Stimulated activated CD8-positive, alpha-beta memory T cell treated with anti-CD3 and anti-CD28 coated beads, Interleukin-4, amount 100 ng/mL, for 1 hour (primary cell): ENCODE measurements at places on chromosomes 3 and 15.

DNA sequence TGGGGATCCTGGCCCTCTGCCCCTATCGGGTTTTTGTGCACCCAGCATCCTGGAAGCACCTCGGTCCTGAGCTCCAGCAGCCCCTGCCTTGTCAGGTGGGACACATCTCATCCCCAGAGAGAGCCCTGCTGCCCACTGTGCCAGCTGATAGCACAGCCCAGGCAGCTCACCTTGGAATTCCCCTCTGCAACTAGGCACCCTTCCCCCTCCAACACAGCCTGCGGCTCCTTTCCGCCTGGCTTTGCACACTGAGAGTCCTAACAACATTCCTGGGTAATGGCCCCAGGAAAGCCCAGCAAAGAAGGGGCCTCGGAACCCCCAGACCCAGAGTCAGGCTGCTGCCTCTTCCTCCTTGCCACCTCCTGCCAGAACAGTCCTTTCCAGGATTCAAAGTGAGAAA, 5.9 kb downstream of the HCN4 start:
- DNase-seq, result no peak

GRCh38 chr15:92519709-92520108, 126.0 kb downstream of the ST8SIA2 start:
- no peak for DNase-seq

DNA sequence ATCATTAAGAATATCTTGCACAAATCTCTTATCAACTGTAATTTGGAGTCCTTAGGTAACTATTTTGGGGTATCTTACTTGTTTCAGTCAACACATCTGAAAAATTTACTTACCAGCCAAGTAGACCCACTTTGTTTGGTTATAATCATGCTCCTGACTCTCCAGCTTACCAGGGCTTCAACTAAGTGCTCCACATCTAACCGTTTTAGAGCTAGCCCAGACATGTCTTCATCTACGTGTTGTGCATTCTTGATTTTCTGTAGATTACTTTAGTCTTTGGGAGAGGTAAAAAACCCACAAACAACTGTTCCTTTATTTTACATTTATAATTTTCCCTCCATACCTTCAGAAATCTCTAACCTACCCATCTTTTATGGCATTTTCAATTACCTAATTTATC, 17.2 kb downstream of the EAF2 start:
- no peak for DNase-seq

DNA sequence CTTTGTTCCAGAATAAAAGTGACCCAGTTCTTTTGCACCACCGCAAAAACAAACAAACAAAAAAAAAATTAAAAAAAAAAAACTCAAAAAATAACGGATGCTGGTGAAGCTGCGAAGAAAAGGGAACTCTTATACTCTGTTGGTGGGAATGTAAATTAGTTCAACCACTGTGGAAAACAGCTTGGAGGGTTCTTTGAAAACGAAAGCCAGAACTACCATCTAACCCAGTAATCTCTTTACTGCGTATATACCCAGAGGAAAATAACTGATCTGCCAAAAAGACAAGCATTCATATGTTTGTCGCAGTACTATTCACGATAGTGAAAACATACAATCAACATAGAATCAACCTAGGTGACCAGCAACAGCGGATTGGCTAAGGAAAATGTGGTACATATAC, 298.9 kb upstream of the CBLB start:
- no peak for DNase-seq

DNA sequence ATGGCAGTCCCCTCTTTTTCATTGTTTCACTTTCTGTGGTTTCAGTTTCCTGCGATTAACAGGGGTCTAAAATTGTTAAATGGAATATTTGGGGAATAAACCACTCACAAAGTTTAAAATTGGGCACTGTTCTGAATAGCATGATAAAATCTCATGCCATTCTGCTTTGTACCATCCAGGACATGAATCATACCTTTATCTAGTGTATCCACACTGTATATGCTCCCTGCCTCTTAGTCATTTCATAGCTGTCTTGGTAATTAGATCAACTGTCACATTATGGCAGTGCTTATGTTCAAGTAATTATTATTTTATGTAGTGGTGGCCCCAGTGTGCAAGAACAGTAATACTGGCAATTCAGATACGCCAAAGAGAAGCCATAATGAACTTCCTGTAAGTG, 734.5 kb downstream of the ZPLD1 start:
- DNase-seq, result no peak

- no peak for DNase-seq
Measured at GRCh38 chr3:147414390-147415138, 5.4 kb downstream of the ZIC1 start.

GRCh38 chr3:156631323-156631722, 43.1 kb upstream of the TIPARP start:
- no peak for DNase-seq

DNA sequence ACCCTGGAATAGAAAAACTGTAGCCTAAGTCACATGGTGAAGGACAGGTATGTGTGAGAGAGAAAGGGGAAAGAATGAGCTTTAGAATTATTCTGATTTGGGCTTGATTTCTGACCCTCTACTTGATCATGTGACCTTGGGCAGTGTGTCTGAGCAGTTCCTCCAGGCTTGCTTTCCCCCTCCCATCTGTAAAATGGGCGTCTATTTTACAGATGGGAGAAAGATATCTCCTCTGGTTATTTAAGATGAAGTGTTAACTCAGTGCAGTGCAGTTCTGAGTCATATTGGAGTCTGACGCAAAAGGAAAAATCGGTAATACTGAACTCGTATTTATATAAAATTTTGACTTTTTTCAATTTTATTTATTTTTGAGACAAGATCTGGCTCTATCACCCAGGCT, 38.1 kb upstream of the LMOD3 start:
- no peak for DNase-seq

DNA sequence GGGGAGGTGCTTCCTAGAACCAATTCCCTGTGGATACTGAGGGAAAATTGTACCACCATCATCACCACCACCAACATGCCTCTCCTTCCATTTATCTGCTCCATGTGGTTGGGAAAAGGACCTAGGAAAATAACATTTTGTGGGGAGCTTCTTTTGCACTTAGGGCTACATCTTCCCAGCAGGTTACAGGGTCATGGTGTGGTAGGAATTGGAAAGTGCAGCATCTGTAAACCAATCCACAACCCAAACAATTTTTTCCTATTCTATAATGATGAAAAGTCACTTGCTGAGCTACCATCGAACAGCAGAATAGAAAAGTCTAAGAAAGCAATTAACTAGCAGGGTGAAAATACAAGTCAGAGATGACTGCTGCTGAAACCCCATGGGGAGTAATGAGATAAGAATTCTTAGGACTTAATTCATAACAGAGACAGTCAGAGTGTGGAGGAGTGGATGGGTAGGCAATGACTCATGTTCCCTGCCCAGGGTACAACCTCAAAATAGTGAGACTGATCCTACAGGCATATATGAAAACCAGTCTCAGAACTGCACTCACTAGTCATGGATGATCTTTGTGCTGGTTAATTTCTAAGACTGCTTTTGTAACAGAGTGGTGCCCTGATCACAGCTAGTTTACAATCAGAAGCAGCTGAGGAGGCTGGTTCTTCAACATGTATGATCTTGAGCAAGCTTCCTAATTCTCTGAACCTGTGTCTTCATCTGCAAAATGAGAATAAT, 38.1 kb upstream of the LEKR1 start:
- DNase-seq, result no peak

DNA sequence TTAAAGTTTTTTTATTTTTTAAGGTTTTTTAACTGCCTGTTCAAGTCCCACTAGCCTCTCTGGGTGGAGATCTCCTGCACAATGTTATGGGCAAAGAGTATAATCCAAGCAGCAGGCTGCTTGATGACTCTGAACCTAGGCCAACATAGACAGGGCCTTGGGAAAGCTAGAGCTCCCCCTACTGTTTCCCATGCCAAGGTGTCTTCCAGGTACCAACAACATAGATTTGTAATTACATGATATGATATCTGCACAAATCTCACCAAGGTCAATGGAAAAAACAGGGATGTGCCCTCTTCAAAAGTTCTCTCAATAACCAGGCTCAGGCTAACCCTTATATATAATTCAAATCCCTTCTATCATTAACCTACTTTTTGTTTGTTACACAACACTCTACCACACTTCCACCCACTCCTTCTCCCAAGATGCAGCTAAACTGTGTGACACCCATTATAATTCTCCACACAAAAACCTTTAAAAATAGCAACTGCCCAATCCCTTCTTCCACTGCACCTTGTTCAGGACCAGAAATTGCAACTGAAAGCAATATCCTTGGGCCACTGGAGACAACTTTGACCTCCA, 43.8 kb downstream of the RBM15B start:
- DNase-seq, result no peak

- DNase-seq, result no peak
Measured at GRCh38 chr3:37402351-37402750, 228.0 kb upstream of the LRRFIP2 start.

GRCh38 chr15:55993804-55994560, 570 bp upstream of the NEDD4 start:
- DNase-seq, result no peak

DNA sequence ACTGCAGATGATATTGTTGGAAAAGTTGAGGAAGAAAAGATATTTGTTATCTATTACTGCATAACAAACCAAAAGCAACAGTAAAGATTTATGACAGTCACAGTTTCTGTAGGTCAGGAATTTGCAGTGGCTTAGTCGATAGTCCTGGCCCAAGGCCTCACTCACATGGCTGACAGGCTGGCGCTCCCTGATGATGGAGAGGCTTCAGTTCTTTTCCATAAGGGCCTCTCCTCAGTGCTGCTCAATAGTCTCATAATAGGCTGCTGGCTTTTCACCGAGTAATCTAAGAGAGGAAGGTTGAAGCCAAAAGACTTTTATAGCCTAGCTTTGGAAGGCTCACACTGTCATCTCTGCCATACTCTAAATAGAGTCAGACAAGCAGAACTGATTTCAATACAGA, 17.7 kb downstream of the IREB2 start:
- no peak for DNase-seq

- no peak for DNase-seq
Measured at GRCh38 chr3:185825639-185826481, 1.0 kb upstream of the IGF2BP2 start.
